ENCODE measurements at places on chromosomes 3 and 15.

GRCh38 chr3:148146947-148147826 is 550.5 kb upstream of the AGTR1 start:
- no peak for DNase-seq

DNA sequence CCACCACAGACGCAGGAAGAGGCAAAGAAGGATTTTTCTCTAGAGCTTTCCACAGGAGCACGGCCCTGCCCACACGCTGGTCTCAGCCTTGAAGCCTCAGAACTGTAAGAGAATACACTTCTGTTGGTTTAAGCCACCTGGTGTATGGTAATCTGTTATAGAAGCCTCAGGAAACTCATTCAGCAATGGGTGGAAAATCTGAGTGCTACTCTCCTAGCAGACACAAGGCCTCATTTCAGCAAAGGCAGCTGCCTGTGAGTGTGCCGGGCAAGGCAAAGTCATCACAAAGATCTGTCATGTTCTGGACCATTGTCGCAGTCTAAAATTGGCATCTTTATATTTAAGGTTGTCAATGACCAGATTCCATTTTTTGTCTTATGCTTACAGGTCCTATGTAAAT is 31.0 kb downstream of the ATP10A start:
- DNase-seq = no peak

- DNase-seq = no peak
Measured at GRCh38 chr3:111700054-111700453, 104.9 kb upstream of the ZBED2 start.

- DNase-seq = peak; percentile 17
Measured at GRCh38 chr3:186277268-186277909, 84.6 kb downstream of the DGKG start.

GRCh38 chr3:14957925-14958324 is 10.5 kb downstream of the NR2C2 start:
- no peak for DNase-seq

GRCh38 chr3:36648241-36649034 is 115.9 kb downstream of the DCLK3 start:
- no peak for DNase-seq

GRCh38 chr3:71618538-71618937 is 35.0 kb upstream of the FOXP1 start:
- no peak for DNase-seq

DNA sequence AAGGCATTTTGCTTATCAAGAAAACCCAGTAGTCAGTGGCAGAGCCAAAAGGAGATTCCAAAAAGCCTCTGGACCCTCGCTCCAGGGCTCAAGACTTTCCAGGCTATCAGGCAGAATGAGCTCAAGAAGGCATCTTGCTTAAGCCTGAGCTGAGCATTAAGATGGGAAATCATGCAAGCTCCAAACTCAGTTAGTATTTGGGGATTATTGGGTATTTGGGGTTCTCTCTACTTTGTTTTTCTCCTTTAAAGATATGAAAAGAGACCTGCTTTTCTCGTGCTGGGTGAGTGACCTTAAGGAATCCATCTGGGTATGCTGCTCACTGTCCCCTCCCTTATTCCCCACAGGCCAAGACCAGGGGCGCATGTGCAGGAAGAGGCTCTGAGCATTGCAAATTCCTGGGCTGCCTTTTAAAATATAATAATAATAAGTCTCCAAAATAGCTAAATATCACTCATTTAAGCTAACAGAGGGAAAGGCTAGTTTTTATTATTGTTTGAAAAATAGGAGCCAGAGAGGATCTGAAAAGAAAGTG is 75.4 kb upstream of the HACD2 start:
- DNase-seq = no peak

DNA sequence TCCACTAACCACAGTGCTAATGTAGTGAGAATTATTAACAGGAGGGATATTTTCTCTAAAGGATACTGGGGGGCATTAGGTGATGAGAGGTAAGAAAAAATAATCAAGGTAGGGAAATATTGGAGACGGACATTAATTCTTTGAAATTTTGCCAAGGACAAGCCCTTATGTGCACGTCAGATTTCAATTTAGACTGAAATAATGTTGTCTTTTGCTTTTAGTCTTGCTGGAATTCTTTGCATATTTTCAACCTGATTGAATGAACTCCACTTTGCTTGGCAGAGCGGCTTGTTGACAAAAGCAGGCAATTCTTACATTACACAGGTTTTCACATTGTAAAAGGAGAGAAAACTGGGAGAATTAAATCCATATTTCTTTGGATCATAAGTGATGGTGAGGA is 25.0 kb upstream of the C3orf52 start:
- DNase-seq = no peak

DNA sequence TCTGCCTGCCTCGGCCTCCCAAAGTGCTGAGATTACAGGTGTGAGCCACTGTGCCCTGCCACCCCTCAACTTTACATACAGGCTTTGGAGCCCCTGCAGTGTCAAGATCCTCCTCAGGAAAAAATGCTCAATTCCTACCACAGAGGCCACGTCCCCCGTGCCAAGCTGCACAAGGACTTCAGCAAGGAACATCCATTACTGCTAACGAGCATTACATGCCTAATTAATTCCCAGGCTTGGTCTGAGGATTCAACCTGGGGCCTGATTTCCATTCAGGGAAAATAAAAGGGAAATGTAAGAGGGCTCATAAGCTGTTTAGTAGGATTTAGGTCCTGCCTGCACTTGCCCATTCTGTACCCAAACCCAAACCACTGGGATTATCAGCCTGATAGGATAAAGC is 161.4 kb downstream of the RAB11A start:
- no peak for DNase-seq

DNA sequence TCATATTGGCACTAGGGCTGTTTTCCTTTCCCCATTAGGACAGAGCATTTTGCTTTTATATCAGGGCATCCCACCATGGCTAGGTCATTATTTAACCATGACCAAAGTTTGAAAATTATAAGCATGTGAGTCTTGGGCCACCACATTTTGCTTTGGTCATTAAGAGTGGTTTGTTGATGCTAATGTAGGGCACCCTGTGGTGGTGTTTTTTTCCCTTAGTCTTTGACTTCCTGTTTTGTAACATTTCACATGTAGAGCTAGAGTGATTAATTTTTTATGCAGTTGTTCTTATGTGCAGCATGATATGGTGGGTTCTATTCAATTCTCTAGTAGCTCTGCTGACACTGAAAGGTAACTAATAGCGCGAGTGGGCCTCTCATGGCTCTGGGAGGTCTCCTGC is 249.6 kb upstream of the ROBO1 start:
- no peak for DNase-seq

- DNase-seq = no peak
Measured at GRCh38 chr3:131692356-131692755, 189.6 kb upstream of the MRPL3 start.

DNA sequence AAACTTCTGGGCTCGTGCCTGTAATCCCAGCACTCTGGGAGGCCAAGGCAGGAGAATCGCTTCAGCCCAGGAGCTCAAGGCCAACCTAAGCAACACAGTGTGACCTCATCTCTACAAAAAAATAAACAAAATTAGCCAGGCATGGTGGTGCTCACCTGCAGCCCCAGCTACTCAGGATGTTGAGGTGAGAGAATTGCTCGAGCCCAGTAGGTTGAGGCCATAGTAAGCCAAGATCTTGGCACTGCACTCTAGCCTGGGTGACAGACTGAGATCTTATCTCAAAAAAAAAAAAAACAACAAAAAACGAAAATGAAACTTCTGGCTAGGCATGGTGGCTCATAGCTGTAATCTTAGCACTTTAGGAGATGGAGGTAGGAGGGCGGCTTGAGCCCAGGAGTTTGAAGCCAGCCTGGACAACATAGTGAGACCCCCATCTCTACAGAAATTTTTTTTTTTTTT is 53.7 kb downstream of the PIK3CB start:
- DNase-seq = no peak

GRCh38 chr3:15743587-15744009 is 54.2 kb downstream of the ANKRD28 start:
- no peak for DNase-seq

GRCh38 chr15:78509726-78510312 is 2.4 kb downstream of the HYKK start:
- DNase-seq = no peak

DNA sequence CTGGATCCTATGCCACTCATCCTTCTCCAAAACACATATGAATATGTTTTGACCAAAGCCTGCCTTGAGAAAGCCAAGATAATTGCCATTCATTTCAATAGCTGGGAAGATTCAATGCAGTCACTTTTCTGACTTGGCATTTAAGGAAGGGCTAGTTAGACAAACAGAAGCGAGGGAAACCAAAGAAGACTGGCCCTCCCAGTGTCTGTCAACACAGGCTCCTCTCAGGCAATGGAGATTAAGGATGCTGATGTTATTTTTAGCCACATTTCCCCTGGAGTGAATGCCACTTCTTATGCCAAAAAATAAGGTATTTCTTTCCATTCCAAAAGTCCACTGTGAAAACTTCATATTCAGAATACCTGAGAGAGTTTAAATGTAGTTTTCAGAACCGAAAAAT is 101.7 kb downstream of the P3H2 start:
- no peak for DNase-seq

- DNase-seq = peak; percentile 23
Measured at GRCh38 chr15:44186705-44187104, 8.4 kb downstream of the FRMD5 start.

DNA sequence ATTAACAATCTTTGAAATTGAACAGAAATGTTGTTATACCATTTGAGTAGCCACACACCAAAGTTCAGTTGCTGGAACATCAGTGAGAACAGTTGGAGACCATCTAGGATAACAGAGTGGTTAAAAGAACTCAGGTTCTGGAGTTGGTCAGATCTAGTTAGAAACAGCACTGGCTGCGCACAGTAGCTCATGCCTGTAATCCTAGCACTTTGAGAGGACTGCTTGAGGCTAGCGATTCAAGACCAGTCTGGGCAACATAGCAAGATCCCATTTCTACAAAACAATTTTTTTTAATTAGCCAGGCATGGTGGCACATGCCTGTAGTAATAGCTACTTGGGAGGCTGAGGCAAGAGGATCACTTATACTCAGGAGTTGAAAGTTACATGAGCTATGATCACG is 7.6 kb upstream of the PKM start:
- no peak for DNase-seq

- DNase-seq = no peak
Measured at GRCh38 chr3:33982269-33982798, 183.9 kb downstream of the PDCD6IP start.

DNA sequence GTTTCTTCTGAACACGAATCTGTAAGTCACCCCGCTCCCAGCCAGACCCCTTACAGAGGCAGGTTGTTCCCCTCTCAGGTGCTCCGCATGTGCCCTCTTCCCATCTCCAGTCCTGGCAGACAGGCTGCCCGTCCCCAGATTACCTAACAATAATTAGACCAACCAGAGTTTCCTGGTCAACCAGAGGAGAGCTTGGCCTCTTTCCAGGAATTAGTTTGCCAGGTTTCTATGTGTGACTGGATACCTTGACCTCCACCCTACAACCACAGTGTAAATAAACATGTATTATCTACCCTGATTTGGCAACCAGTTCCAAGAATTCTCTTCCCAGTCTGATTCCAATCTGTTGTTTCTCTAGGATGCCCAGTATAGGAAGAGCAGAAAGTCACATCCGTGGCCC is 178.0 kb upstream of the UMPS start:
- DNase-seq = no peak

GRCh38 chr3:72319194-72320094 is 528.8 kb downstream of the SHQ1 start:
- no peak for DNase-seq

- no peak for DNase-seq
Measured at GRCh38 chr3:43194069-43194468, 88.2 kb upstream of the POMGNT2 start.

GRCh38 chr15:81294516-81294880 is 29.4 kb downstream of the STARD5 start:
- DNase-seq = no peak

DNA sequence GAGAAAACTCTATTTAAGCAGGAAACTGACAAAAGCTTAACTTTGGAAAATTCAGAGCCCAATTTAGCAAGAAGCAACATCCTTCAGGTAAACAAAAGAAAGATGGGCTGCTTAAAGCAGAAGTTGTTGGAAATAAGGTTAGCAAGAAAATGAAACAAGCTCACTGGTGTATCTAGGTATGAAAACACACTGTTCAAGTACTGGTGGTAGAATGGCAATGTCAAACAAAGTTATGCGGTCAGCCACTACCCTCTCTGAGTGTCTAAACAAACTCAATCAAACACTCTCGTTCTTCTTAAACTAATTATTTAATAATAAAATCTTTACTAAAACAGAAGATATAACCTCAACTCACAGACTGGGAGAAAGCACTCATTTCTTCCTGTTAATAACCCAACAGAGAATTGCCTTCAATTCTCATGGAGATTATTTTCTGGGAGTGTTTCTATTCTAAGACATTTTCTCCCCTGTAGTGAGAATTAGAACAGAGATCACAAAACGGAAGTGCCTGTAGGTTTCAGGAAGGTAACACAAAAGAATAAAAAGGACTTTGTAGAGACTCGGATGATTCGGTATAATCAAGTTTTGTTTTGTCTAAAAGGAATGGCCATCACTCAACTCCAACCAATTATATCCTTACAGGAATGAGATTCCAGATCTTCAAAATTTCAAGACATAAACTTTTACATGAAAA is 28.9 kb downstream of the PRICKLE2 start:
- DNase-seq = no peak

GRCh38 chr3:111735243-111735758 is 123.8 kb upstream of the PHLDB2 start:
- no peak for DNase-seq

DNA sequence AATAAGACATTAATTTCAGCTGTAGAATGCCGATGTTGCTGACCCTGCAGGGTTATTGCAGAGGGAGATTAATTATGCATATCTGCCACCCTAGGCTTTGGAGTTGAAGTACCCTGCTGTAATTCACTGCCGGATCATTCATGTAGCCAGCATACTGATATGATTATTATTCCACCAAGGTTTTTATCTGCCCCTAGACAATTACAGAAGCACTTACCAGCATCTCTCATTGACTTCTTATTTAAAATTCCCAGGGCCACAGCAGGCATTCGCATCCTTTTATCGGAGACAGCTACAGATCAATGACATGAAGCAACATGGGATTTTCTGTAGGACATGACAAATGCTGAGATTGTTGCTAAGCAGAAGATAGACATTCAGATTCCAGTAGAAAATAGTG is 31.3 kb downstream of the IL1RAP start:
- no peak for DNase-seq

- no peak for DNase-seq
Measured at GRCh38 chr3:4396542-4396941, 70.5 kb downstream of the SUMF1 start.

DNA sequence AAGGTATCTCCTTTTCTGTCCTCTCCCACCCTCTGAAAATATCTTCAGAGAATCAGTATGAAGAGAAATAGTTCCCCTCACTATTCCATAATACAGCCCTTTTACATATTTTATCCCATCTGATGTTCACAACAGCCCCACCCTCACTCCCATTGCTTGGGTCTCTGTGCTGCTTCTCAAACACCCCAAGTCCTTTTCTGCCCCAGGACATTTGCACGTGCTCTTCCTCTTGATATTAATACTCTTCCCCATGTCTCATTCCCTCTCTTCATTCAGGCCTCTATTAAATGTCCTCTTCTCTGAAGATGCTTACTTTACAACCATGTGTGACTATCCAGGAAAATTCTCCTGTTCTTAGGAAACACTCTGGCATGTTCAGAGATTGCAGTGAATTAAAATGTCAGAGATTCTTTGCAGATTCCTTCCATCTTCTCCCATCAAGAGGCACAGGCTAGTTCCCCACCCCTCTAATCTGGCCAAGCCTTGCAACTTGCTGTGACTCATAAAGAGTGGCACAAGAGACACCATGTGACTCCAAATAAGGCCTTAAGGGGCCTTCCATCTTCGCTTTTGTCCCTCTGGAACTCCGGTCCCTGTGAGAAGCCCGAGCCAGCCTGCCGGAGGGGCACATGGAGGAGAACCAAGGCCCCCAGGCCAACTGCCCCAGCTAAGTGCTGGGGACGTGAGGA is 128.5 kb downstream of the CHSY1 start:
- DNase-seq = no peak

GRCh38 chr15:79608066-79608864 is 176.1 kb downstream of the MINAR1 start:
- DNase-seq = no peak
